ENCODE measurements at places on chromosomes 16 and 17.

GRCh38 chr16:976389-976931, 5.1 kb upstream of the SOX8 start:
- DNase-seq, result no peak

DNA sequence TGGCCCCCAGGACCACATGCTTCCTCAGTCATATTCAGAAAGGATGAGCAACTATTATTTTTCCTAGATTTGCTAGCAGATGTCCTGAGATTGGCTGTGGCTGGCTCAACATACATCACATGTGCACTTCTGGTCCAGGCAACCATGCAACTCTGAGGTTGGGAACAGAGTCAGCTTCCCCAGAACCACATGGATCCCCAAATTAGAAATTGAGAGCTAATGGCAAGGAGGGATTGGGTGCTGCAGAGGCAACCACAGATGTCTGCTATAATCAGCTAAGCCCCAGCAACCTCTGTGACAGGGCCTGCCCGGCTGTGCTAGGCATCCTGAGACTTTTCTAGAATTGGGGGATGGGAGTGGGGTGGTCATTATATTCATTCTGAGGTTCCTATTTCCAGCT, 33.8 kb upstream of the CLEC18A start:
- DNase-seq, result no peak

GRCh38 chr16:14455573-14455972, 174.5 kb downstream of the PARN start:
- DNase-seq, result no peak

DNA sequence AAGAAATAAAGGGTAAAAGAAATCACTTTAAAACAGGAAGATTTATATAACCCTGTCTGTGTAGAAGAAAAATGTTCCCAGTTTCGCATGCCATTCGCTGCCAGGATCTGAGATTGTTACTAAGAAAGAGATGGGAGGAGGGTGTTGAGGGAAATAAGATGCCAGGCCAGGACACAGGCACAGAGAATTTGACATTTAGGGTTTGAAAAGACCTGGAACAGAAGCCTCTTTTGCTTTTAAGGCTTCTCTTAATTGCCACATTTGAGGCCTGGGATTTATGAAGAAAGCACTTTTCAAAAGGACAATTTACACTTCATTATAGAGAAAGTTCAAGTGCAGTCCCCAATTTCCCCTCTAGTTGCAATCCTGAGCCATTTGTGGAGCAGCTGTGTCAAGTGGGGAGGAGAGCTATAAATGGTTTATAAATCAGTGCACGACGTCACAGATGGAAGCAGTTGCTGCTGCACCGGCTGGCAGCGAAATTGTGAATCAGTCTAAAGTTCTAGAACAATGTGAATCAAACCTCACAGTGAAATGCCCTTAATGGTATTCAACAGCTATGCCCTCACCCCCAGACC, 26.5 kb upstream of the C16orf87 start:
- DNase-seq, result no peak

GRCh38 chr17:72682605-72683004, 409.9 kb downstream of the SLC39A11 start:
- no peak for DNase-seq

DNA sequence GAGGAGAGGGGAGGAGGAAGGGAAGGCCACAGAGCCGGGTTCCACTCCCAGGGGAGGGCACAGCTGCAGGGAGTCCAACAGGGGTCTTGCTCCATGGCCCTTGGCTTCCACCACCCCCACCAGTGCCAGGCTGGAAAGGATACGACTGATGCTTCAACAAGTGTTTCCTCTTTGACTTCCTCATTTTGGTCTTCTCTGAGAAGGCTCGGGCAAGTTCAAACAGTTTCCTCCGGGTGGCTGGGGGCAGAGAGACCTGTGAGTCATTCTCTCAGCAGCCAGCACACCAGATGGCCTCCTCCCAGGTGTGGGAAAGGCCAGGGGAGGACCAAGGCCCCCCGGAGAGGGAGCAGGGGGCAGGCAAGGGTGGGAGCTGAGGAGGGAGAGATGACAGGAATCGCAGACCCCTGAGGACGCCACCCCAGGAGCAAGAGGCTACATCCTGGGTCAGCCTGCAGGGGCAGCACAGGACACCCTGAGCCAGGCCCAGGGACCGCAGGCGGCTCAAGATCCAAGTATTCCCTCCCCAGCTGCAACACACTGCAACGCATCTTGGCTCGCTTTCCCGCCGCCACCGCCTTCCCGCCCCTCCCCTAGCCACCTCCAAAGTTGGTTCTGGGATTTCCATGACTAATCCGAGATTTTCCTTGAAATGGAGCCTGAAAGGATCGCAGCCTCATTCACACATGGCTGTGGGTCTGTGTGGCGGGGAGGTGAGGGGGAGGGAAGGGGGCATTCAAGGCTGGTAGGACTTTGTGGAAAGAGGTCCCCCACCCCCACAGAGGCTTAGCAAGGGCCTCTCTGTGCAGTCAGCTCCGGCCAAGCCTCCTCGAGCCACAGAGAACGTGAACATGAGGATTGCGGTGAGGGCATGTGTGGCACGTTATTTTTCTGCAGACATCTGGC, 18.4 kb upstream of the MRPS23 start:
- DNase-seq, result peak; percentile 82

DNA sequence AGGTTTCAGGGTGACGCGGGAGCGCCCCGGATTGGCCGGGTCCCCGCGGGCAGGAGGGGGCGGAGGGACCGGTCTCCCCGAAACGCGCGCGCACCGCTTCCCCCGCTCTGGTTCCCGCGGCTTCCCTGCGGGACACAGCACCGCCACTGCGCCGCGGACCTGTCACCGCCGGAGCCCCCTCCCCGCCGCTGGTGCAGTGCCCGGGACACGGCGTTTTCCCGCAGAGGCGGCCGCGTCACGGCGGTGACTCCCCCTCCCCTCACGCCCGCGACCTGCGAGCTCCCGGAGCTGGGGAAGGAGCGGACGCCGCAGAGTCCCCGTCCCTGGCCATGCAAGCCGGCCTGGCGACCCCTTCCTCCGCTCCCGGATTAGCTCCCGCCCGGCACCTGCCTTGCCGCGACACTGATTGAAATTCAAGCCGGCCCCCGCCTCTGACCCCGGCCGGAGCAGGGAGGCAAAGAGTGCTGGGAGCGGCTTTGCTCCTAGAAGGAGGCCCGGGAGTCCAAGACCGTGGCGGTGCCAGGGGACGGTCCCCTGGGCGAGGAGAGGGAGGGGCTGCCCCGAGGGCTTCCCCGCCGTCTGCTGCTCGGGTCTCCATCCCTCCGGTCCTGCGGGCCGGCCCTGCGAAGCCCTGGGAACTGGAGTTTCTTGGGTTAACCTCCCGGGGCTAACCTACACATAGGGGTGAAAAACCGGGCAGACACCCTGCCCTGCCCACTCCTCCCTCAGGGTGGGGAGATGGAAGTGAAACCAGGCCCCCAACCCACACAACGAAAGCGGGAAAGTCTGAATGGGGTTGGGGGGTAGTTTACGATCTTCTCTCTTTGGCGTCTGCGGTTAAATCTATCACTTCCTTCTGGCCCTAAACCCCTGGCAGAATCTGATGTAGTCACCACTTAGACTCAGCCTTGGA, 1.0 kb downstream of the RHBDL3 start:
- DNase-seq, result no peak

DNA sequence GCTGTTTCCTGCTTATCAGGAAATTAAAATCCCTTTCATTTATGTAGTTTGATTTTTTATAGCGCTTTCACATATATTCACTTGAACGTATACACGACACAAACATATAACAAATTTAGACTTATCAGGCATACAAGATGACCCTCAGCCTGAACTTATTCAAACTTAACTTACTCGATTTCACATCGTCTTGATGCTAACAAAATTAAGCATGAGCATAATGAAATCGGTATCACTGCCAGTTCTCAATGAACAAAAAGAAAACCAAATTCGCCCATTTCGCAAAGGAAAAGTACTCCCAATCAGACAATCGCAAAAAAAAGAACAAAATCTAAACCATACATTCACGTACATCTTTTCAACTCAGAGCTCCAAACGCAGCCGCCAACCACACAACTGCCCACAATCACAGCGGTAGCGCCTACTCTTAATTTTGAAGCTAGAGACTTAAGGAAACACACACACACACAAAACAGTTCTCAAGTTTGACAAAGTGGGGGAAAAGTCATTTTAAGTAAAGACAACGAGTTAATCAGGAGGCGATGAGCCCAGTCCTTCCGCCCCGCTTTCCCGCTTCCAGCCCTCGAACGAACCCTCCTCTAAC, 1.1 kb downstream of the GJC1 start:
- no peak for DNase-seq

DNA sequence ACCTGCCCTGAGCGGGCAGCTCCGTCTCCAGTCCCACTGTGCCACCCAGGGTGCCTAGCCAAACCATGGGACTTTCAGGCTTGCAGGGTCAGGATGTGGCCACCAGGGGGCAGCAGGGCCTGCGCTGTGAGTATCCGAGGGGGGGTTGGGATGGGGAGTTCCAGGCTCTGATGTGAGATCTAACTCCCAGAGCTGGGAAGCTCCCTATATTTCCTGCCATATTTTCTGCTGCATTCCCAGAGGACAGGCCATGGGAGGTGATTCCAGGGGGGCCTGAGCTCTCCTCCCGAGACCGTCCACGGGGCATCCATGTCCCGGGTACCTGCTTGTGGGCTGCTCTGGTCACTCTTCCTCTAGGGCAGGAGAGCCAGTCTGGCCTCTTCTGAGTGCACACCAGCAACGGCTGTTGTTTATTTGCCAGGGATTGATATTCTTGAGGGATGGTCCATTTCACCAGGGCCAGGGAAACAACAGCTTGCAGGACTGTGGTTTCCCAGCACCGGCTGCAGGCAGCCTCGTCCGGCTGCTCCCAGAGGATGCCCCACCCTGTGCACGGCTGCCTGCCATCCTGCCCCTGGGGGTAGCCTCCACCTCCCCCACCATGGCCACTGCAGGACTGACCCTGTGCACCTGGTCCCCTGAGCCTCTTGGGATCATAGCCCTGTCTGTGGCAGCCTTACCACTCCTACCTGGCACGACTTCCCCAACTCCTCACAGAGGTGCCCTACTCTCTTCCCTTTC, 1.2 kb downstream of the GPR142 start:
- DNase-seq, result peak; percentile 60

- no peak for DNase-seq
Observed at GRCh38 chr16:54628796-54629625, 301.7 kb upstream of the IRX5 start.

DNA sequence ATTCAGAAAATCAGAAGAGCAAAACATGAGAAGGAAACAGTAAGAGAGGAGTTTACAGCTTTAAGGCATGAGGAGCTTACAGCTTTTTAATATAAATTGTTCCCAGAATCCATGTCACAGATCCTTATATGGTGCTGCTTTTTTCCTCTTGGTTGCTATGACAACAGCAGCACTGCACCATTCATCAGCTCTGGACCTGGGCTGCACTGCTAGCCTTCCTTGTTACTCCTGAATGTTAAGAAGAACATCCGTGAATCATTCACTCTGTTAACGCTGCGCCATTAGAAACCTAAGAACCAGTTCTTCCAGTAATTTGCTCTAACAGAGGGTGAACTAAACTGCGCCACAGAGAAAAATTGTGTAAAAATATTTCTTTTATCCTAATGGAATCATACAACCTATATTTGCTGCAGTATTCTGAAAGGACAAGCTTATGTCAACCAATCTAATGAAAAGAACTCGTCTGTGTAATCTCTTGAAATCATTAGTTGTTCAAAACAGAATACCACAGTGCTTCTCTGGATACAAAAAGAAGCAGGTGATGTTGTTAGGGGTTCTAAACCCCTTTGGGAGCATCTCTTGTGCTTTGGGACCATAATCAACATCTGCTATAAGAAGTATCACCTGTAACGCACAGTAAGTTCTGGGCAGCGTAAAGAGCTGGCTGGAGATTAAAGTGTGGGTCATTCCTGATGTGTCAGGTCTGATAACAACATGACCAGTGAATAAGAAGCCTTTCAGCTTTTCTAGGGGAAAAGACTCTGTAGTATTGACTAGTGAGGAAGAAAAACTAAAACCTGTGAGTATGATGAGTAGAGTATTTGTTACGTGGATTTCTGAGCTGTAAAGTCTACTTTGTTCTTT, 151.2 kb downstream of the TANC2 start:
- no peak for DNase-seq

DNA sequence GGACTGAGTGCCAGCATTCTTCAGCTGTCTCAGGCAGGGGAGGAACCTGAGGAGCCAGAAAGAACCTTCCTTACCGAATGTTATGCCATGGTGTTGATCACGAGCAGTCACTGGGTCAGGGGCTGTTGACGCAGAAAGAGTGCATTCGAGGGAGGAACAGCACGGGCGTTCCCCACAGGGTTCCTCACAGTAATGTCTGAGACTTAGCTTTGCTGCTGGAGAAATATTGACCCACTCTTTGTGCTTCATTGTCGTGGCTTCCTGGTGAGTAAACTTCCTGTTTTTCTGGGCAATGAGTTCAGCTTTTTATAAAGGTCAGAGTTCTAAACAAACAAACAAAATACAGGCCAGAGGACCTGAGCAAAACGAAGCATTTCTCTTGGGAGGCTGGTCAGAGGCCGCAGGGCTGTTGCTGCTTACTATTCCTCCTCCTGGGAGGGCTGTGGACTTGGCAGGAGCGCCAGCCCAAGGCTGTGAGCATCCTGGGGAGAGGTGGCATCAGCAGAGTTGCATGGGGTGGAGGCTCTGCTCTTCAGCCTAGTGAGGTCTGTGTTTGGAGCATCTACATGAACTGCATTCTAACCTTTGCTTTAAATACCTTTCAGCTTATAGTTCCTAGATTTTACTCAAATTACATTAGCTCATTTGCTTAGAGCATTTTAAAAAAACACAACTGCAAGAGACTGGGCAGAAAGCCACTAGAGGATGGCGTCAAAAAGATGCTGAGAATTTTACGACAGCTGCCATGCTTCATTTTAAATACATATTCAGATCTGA, 143.1 kb upstream of the CACNG5 start:
- peak; percentile 9 for DNase-seq

- no peak for DNase-seq
Observed at GRCh38 chr17:16447676-16448075, 32.3 kb downstream of the TRPV2 start.

DNA sequence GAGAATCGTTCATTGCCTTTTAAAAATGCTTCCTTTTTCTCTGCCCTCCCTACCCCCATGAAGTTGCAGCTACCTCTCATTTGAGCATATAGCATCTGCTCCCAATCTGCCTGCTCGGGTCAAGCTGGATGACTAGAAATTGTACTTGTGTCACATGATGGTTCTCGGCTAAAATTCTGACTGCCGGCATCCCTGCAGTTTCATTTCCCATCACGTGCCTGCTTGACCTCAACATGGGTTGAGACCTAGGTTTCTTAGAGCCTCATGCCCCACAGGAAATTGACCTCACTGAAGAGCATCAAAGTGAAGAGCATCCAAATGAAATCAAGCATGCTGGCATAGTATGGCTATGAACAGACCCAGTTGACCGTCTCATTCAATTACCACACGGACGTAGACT, 581.6 kb upstream of the PSMD7 start:
- DNase-seq, result no peak

GRCh38 chr16:86571530-86571915, 4.9 kb downstream of the FOXC2 start:
- no peak for DNase-seq

DNA sequence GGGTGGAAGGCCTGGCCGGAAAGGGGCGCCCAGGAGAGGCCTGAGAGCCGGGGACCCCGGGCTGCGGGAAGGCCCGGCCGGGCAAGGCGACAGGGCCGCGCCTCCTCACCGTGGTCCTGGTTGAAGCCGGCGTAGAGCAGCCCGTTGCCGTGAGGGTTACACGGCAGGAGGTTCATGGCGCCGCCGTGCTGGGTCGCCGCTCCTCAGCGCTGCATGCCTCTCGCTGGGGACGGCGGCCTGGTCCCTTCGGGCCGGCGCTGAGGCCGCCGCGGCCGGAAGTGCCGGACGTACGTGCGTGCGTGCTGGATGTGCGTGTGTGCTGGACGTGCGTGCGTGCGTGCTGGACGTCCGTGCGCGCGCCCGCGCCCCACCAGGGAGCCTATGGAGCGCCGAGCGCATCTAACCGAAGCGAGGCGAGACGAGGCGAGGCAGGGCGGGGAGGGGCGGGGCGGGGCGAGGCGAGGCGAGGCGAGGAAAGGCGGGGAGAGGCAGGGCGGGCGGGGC, at the start of gene WDR45B:
TSS of gene WDR45B (minus strand) at position 280 of the 504 bp plus-strand sequence. CDS start at position 176, 104 bp downstream.
- DNase-seq, result peak; percentile 82
